ENCODE measurements at places on chromosomes 3 and 15.
A peak's percentile ranks its signal among the peaks of the same experiment; 100 is the strongest.

DNA sequence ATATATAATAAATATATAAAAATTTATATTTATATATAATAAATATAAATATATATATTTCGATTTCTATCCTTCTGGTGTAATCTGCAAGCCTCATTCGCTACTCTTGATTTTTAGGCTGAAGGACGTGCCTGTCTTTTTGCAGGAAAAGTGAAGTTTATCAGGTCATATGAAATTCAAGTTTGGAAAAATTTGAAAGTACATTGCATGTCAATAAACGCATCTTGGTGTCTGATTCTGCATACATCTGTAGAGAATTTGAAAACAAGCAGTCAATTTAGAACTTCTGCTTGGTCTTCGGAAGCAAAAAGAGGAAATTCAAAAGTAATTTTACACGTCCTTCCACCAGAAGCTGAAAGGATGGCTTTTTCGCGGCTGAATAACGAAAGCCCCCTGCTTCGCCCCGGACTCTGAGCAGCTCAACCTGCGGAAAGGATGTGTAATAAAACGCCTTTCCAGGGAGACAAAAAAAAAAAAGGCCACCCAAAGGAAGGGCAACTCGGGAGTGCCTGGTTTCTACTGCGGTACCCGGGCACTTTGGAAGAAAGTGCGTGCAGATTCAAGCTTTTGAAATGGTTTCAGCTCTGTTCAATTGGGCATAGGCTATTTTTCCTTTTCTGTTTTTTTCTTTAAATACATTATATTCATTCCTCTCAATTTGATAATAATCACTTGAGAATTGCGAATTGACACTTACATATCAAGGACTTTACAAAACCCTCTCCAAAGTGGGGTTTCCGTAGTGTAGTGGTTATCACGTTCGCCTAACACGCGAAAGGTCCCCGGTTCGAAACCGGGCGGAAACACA is 1.5 kb upstream of the MYNN start:
- DNase-seq: peak; percentile 88

GRCh38 chr15:79505956-79506355 is 73.8 kb downstream of the MINAR1 start:
- DNase-seq: no peak

DNA sequence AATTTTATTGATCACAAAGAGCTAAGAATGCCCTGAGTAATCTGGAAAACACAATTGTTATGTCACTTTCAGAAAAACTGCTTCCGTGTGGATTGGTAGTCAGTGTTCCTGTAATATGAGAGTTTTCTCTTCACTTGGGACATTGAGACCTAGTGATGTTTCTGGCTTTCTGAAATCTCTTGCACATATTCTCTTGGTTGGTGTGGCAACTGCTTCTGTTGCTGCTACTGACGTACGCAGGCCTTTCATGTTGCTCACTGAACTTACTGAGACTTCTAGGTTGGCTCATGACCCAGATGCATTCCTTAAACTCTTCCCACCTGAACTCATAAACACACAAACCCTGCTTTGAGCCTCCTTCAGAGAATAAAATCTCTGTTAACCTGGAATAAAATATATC is 175.0 kb upstream of the PFN2 start:
- no peak for DNase-seq

- DNase-seq: no peak
Measured at GRCh38 chr3:190697901-190698300, 164.6 kb downstream of the GMNC start.

DNA sequence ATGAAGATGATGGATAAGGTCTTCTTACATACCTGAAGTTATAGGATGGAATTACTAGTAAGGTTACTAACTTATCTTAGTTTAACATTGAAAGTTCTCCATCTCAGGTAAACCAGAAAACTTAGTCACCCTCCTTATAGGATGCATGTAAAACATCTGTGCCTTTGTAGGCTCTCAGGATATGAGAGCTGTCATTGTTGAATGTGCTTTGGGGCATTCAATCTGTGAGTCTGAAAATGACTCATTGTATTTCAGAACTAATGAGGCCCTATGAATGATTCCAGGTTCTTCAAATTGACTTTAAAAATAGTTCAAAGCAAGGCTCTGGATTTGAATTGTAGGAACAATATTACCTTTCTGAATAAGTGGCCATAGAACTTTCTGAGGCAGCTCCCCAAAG is 237.7 kb upstream of the AZI2 start:
- no peak for DNase-seq

GRCh38 chr3:170631755-170632488 is 46.0 kb upstream of the SLC7A14 start:
- no peak for DNase-seq

DNA sequence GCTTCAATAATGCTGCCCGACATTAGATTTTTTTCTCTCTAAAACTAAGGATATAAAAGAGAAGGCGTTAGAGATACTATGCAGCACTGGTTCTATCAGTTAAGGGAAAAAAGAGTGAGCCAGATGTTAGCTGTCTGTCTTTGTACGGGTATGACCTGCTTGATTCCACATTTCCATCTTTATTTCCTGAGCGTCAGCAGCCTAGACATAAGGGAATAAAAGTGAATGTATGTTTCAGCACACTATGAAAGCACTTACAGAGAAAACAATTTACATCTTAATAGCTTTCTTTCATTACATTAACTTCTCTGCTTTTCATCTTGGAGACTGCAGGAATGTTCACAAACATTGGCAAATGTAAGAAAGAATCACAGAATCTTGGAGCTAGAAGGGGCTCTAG is 319.3 kb downstream of the CTNNB1 start:
- DNase-seq: no peak

DNA sequence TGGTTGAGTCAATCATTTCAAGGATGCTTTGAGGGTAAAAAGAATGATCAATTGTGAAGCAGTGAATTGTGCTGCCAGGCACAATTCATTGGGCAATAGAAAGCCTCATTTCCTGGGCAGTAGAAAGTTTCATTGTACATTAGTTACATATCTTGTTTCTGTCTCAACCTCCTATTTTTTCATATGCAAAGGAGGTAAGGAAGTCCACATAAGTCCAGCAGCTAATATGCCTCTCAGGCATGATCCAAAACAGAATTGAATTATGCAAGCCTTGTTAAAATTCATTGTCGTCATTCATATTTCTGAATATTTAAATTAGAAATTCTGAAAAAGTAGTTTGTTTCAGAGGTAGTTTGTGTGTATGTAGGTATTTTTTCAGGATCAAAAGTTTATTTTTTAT is 65.8 kb downstream of the TFRC start:
- no peak for DNase-seq

- DNase-seq: no peak
Measured at GRCh38 chr3:170603770-170604510, 18.1 kb upstream of the SLC7A14 start.

- no peak for DNase-seq
Measured at GRCh38 chr3:133812872-133813271, 7.3 kb downstream of the SRPRB start.

- no peak for DNase-seq
Measured at GRCh38 chr15:68638953-68639515, 60.2 kb downstream of the CORO2B start.

GRCh38 chr3:56368846-56369245 is 99.4 kb downstream of the ERC2 start:
- no peak for DNase-seq

GRCh38 chr3:104960579-104960978 is 406.1 kb upstream of the ALCAM start:
- no peak for DNase-seq

DNA sequence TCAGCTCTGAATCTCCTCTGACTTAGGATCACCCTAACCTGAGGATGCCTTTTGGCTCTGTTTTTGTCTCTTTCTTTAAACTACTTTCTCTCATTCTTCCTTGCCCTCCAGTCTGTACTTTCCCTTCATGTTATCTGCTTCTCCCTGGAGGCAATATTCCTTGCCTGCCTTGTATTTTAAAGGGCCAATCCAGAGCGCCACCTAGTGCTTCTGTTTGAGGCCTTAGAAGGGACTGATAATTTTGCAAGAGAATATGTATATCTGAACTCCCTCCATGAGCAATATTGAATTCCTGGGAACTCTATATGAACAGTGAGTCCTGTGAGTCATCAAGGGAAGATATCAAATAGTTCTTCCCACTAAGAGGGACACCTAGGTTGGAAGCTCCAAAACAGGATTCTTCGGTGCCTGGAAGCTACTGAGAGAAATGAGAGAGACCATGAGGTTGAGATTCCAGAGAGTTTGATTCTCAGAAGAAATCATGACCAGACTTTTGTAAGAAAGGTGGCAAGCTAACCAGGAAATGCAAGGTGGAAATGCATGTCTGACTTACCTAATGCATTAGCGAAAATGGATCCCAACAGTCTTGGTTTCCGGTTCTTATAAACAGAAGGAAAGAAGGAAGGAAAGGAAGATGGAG is 203.8 kb upstream of the CD96 start:
- peak; percentile 20 for DNase-seq

GRCh38 chr3:146273721-146274407 is 23.0 kb upstream of the PLSCR4 start:
- DNase-seq: no peak

DNA sequence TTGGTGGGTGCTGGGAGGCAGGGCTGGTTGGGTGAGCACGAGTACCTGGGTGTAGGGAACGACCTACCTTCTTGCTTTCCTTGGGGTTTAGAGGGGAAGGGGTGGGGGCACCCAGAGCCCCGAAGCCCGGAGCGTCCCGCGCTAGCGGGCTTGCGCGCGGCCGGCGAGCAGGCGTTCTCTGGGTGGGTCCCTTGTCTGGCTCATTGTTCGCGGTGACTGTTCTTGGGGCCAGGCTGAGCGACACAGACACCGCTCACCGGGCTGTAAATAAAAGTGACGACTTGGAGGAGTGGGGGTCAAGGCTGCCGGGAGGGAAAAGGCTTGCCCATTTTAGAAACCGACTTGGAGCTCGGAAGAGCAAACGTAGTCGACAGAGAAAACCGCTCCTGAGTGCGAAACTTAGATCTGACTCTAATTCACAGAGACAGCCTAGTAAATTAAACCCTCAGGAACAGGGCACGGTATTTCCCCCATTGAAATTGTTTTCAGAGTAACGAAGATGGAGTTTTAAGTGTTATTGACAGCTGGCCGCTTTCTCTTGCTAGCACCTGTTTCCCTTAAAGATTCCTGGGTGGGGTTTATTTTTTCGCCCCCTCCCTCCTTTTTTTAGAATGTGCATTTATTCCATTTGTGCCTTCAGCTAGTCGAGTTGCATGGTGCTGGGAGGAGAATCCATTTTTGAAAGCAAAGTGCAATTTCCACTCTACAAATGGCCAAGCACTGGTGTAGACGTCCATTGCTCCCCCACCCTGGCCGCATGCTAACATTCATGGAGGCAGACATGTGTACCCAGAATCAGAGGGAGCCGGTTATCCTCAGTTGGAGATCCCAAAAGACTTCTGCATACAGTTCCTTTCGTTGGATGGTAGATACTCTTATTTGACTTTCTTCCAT is 532.1 kb upstream of the SEMA6D start:
- no peak for DNase-seq

DNA sequence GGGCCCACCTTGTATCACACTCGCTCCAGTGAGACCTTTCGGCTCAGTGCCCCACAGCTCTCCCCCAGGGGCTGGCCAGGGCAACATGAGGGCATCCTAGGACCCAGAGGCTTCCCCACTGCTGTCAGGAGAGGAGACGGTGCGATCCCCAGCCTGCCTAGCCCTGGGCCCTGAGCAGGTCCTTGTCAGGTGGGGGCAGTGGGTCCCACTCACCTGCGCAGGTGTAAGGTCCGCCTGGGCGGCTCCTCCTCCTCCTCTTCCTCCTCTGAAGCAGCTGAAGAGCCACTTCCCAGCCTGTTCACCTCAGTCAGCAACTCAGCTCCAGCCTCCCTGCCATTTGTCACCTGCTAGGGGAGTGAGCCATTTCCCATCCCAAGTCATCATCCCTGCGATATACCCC is 9.6 kb downstream of the KIF7 start:
- DNase-seq: no peak

DNA sequence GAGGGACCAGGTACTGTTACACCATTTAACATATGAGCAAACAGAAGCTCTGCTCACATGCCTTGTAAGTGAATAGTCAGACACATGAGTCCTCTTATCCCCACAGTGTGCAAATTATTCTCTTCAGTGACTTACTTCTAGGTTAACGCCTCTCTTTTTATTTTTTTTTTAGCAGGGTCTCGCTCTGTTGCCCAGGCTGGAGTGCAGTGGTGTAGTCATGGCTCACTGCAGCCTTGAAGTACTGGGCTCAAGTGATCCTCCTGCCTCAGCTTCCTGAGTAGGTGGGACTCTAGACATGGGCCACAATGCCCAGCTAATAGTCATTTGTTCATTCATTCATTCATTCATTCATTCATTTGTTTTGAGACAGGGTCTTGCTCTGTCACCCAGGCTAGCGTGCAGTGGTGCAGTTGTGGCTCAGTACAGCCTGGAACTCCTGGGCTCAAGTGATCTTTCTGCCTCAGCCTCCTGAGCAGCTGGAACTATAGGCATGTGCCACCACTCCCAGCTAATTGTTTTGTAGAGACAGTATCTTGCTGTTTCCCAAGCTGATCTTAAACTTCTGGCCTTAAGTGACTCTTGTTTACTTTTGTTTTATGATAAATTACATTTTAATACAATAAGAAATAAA is 94.7 kb downstream of the LRRC28 start:
- no peak for DNase-seq
